ENCODE measurements at places on chromosomes 11 and 22.
A peak's percentile ranks its signal among the peaks of the same experiment; 100 is the strongest.

DNA sequence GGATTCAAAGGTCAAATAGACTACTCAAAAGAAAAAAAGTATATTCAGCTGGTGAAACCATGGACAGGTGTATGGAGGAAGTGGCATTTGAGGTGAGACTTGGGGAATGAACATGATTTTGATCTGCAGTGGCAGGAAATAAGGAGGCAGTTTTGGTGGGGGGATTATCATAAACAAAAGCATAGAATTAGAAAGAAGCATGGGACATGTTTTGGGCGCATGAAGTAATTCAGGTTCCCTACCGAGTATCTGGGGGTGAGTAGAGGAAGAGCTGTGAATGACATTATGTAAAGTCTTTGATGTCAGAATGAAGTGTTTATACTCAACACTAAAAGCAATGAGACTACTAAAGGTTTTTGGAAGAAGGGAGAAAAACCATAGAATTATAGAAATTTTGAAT, 3.1 kb downstream of the CLMP start:
- no peak for DNase-seq

DNA sequence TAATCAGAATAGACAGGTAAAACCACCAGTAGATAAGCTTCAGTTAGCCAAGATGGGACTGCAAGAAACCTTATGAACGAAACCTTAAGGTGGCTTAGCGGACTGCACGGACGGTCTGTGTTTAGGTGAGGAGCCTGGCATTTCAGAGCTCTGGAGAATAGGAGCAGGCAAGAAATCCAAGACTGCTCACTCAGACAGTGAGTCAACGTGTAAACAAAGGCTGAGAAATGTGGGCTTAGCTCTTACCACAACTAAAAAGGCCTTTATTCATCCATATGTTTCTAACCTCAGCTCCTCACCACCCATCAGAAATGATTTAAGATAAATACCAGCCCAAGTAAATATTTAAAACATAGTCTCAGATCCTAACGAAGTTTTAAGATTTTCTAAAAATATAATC, 657.7 kb downstream of the OPCML start:
- no peak for DNase-seq

DNA sequence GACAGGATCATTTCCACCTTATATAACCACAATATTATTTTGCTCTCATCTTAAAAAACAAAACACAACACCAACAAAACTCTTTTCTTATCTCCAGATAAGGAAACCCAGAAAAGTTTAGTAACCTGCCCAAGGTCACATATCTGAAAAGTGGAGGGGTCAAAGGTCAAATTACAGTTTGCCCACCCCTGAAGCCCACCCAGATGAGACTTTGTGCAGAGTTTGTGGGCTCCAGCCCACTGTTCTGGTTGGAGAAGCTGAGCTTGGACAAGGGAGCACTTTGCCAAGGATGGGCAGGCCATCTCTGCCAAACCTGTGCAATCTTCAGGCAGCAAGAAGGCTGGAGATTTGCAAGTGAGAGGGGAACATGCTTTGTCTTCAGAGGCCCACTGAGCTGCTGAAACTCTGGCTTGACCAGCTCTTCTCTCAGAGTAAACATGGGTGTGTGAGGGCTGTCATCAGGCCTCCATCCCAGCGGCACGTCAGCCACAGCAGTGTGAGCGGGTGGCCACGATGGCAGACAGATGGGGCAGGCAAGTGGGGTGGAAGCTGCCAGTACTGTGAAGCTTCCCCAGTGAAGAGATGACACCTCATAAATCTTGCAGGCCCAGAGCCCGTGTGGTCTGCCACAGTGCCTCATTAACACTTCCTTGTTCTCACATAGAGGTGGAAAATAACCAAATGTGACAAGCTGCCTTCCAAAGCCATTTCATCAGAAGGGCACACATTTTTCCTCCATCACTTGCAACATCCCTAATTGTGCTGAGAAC, 111.8 kb downstream of the CCDC81 start:
- no peak for DNase-seq

DNA sequence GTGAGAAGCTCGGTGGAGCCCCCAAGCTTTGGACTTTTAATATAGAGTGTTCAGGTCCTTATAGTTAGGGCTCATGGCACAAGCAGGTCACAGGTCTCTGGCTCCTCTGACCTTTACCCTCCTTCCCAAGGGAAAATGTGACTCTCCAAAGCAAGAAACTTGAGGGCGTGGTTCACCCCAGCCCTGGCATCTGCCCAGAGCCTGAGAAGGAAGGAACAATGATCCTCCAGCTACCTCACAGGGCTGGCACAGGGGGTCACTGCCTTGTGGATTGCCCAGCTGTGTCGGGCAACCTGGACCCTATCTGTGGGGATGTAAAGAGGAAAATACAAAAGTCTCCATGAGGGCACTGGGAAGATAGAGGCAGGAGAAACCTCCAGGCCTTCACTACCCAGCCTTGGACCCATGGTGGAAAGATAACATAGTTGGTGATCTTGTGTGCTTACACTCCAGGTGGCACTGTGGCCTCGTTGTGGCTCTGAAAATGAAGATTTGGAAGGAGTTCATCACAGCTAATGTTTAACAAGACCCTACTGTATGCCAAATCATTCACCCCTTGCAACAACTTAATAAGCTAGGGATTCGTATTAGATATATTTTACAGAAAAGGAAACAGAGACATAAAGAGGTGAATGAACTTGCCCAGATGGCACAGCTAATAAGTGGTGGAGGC, 3.8 kb upstream of the ZNF195 start:
- DNase-seq, result no peak

DNA sequence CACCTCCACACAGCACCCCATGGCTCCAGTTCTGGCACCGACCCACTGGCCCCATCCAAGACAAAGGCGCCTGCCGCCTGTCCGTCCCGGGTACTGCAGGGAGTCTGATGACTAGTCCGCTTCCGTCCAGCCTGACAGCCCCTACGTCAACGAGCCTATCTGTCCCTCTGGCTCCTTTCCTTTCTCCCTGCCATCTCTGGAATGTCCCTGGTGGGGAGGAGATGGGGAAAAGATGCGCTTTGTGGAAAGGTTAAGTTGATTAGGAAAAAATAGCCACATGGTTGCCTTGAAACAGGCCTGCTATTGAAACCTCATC, 10.4 kb downstream of the PDGFB start:
- DNase-seq, result peak; percentile 71

GRCh38 chr11:30774496-30775232, 188.5 kb upstream of the MPPED2 start:
- no peak for DNase-seq

DNA sequence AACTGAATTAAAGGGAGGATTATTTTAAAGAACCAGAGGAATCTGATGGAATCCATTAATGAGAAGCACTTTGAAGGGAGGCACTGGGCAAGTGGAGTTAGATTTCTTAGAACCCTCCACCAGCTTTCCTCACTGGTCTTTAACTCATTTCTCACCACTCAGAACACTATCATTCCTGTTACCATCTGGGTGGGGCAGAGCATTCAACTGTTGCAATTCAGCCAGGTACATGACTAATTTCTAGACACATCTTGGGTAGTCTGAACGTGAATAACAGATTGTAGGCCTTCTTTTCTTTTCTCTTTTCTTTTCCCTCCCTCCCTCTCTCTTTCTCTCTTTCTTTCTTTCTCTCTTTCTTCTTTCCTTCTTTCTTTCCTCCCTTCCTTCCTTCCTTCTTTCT, 15.5 kb upstream of the MMP1 start:
- no peak for DNase-seq

- DNase-seq, result no peak
Observed at GRCh38 chr11:78011301-78011700, 11.8 kb downstream of the KCTD14 start.

GRCh38 chr11:64593156-64594105, 2.4 kb downstream of the SLC22A12 start:
- DNase-seq, result no peak

DNA sequence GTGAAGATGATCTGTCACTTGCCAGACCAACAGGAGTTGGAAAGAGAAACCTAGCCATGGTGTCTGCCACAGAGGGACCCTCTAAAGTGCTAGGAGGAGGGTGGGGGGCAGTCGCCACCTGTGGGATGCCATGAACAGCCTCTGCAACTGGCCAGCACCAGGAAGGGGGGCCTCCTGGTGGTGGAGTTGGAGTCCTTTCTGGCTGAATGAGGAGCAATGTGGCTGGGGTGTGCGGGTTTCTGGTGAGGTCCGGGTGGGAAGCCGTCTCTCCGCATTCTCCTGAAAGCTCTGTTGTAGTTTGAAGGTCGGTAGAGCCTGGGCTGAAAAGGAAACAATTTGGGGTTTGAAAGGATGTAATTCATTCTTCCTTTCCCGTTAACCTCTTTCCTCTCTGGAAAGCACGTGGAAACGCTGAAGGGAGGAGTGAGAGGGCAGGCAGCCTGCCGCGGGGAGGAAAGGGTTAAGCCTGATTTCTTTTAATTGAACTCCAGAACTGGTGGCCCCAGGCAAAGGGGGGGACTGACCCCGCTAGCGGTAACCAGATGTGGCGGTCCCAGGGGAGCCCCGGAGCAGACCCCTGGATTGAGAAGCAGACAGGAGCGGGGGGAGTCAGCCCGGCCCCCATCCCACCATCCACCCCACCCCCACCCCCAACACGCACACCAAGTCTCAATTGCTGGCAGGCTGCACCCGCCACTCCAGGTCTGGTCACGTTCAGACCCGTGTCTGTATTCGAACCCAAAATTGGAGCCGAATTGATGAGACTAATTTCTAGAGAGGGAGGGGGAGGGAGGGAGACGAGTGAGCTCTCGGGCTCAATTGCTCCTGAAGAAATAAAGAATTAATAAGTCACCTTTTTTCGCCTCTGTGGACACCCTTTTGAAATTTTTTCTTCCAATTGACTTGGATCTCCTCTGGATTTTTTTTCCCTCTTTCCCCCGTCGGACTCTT, 1.8 kb upstream of the FLI1 start:
- no peak for DNase-seq

DNA sequence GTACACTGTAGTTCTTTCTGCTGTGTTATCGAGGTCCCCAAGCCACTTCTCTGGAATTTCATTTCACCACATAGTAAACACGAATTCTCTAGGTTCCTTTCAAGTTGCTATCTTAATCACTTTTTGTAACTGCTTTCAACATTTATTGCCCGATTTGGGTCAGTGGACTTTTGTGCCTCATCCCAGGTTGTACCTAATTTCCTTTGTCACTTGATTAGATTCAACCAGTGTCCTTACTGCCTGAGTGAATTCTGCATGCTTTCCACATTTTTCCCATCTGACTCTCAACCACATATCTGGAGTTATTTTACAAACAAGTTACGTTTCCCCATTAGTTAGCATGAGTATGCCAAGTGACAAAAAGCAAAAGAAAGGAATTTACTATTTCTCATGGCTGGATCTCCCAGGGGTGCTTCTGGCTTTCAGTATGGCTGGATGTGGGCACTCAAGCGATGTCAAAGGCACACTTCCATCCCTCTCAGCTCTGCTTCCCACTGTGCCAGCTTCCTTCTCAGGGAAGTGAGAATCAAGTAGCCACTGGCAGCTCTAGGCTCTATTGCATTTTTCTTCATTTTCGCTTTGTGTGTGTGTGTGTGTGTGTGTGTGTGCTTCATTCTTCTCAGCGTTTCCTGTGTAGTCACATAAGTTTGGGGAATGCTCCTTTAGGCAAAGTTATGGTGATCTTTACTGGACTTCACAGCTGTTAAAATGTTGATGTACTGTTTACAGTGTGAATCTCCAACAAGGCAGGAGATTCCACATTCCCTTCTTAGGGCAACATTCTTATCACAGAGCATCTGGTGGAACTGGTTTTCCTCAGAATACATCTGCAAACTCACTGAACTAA, 128.9 kb downstream of the DBX1 start:
- DNase-seq, result peak; percentile 96

- DNase-seq, result no peak
Observed at GRCh38 chr22:42282252-42282942, 11.9 kb upstream of the TCF20 start.

GRCh38 chr11:64099436-64099835, 63.7 kb downstream of the FLRT1 start:
- no peak for DNase-seq

- DNase-seq, result peak; percentile 49
Observed at GRCh38 chr11:90639461-90639993, 416.7 kb upstream of the CHORDC1 start.

DNA sequence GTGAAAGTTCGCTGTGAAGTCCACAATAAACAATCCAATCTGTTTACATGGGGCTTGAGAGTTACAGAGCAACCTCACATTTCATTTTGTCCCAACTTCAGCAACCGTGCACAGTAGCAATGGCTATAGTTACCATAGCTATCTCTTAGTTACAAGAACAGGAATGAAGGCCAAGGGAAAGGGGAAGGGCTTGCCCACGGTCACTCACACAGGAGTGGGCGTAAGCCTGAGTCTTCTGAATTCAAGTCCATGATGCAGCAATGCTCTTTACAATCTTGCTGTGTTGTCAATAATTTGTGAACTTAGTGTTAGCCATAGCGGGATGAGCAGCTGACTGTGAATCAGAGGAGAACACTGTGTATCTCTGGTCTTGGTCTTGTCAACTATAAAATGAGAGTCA, 102.9 kb downstream of the ADAMTS15 start:
- DNase-seq, result no peak

DNA sequence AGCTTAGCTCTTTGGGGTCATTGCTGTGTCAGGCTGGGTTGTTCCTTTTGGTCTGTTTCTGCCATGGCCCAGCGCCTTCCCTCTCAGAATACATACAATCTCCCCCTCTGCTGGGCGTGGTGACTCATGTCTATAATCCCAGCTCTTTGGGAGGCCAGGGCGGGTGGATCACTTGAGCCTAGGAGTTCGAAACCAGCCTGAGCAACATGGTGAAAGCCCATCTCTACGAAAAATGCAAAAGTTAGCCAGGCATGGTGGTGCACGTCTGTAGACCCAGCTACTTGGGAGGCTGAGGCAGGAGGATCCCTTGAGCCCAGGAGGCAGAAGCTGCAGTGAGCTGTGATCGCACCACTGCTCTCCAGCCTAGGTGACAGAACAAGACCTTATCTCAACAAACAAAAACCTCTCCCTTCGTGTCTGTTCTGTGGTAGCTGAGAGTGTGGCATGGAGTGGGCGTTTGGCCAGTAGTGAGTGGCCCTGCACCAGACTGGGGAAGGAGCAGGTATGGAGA, 46.7 kb upstream of the RAB1B start:
- DNase-seq, result no peak

DNA sequence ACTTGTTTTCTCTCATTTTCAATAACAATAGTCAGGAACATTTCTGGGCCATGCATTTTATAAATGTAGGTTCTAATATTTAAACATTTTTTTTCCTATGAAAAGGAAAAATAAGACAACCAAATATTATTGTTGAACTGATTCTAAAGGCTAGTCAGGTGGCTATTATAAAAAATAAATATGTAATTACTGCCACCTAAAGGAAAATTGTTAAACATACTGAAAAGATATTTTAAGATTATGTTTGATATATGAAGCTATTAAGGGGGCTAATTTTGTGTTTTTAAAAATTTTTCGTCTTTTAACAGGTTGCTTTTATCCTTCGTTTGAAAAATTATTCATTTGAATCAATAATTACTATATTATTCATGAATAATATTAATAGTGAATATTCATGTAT, 62.2 kb upstream of the FDX1 start:
- DNase-seq, result peak; percentile 25

GRCh38 chr11:65185869-65186341, 4.2 kb downstream of the CAPN1 start:
- no peak for DNase-seq

GRCh38 chr11:47899801-47900200, 51.7 kb upstream of the NUP160 start:
- no peak for DNase-seq

- DNase-seq, result no peak
Observed at GRCh38 chr11:88815505-88815904, 250.3 kb downstream of the GRM5 start.

All from trophoblast cell (in vitro differentiated cells and primary cell).